Activated naive CD4-positive, alpha-beta T cell treated with anti-CD3 and anti-CD28 coated beads for 36 hours (primary cell): ENCODE measurements at places on chromosomes 1 and 21.
A peak's percentile ranks its signal among the peaks of the same experiment; 100 is the strongest.

DNA sequence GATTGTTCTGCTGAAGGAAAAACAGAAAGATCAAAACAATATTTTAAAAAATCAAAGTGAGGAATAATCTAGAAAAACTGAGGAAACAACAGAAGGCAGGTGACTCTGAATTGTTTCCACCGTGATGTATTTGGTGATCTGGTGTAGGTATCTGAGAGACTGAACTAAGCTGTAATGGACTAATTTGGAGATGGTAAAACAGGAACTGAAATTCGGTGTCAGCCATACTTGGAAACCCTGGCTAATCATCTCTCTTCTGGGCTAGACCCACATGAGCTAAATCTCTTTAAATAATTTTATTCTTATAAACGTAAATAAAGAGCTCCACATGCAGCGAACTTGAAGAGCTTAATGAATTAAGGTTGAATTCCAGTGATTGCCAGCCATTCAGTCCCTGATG is 1226.1 kb downstream of the NCAM2 start:
- DNase-seq, result no peak

GRCh38 chr1:165073185-165074007 is 283.1 kb downstream of the LMX1A start:
- no peak for DNase-seq

DNA sequence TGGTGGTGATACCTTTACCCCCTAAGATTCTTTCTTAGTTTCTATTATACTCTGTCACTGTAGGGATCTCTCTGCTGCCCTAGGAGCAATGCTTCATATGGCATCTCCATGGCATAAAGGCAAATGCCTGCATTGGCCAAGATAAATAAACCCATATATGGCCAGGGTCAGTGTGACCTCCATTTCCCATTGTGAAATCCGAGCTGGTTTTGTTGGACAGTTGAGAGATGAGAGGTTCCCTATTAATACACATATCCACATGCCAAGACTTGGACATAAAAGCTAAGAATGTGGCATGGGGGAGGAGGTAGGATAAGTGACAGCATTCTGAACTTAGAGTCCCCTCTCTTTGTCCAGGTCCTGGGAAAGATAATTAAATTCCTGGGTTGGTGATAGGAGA is 1.4 kb downstream of the TPM3 start:
- no peak for DNase-seq

DNA sequence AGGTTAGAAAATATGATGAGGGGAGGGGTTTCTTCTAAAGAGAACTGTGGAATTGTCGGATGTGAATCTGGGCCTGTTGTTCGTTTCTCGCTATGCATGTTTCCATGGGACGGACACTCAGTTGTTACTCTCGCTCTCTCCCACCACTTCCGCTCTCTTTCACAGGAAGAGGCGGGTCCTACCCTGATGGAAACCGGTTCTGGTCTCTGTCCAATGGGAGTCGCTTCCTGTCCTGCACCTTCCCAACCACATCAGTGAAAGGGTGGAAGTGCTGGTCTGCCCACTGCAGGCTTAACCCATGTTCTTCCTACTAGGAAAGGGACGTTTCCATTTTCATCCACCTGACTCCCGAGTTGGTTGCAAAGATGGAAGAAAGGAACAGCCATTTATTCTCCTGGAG is 119.4 kb downstream of the KCNJ15 start:
- DNase-seq, result peak; percentile 29

- DNase-seq, result no peak
Observed at GRCh38 chr21:16624479-16625118, 888.2 kb upstream of the CXADR start.

GRCh38 chr1:13702425-13703127 is 2.6 kb downstream of the PRDM2 start:
- peak; percentile 72 for DNase-seq
